GM03348 (cell line): ENCODE measurements at places on chromosomes 2 and 18.

- no peak for DNase-seq
Measured at GRCh38 chr2:14615121-14615520, 17.4 kb upstream of the LRATD1 start.

DNA sequence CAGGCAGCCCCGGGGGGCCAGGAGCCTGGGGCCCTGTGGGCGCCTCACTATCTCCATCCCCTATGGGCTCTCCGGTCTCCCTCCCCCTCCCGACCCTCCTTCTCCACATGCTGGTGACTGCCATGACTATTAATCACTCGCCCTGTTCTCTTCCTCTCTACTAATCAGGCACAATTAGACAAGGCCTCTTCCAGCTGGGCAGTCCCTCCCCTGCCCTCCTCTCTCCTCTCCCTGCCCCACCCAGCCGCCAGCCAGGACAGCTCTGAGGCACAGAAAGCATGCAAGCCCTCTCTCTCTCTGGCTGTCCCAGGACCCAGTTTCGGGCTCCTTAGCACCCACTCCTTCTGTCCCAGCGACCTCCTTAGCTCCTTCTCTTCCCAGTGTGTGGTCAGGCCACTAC is 5.8 kb downstream of the ASIC4 start:
- DNase-seq: no peak

GRCh38 chr2:632471-632870 is 44.7 kb downstream of the TMEM18 start:
- DNase-seq: no peak

DNA sequence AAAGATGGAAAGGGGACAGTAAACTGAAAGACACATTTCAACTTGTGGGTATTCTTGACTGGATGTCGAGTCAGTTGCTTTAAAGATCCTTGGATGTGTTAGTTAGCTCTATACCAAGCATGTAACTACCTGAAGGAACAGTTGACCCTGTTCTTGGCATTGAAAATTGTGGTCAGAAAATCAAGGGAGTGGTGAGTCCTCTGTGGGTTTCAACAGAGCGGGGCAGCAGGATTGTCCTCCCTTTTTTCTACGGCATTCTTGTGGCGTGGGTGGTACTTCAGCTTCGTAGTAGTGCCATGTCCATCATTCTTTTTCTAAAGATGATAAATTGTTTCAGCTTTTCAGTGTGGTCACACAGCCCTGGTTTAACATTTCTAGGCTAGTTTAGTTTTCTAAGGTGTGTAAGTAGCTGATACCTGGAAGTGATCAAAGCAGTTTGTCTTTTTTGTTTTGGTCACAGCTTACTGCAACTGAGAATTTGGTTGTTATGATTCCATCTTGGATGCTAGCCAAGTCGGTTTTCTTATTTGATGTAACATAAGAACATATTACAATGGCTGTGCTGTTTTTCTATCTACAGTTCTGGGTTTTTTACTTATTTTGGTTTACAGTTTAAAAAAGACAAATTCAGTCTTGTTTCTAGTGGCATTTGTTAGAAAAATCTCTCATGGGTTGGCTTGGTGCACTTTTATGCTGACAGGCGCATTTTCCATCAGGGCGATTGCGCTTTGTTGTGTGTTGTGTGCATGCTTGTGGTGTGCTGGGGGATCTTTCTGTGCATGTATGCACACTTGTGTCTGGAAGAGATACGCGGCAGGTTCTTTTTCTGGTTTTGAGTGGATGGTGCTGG is 84.7 kb downstream of the ZNF407 start:
- DNase-seq: no peak

DNA sequence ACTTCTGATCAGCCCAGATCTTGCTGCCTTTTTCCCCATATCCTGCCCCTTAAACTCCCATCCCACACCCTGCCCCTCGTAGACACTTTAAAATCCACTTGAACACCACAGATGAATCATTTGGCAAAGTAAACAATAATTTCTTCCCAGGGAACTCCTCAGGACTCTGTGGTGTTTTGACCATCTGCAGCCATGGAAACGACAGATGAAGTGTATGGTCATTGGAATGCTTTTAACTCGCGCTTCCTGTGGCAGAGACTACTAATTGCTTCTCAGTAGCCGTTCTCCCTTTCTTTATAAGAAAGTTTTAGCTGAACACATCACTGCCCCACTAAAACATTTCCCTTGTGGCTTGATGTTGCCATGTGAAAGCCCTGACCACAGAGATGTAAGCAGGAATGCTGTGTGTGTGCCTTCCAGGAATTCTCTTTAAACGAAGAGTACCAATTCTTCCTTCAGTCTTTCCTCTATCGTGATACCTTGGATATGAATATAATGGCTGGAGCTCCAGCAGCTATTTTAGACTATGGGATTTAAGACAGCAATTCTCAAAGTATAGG is 92.7 kb upstream of the PARD3B start:
- DNase-seq: peak; percentile 86

DNA sequence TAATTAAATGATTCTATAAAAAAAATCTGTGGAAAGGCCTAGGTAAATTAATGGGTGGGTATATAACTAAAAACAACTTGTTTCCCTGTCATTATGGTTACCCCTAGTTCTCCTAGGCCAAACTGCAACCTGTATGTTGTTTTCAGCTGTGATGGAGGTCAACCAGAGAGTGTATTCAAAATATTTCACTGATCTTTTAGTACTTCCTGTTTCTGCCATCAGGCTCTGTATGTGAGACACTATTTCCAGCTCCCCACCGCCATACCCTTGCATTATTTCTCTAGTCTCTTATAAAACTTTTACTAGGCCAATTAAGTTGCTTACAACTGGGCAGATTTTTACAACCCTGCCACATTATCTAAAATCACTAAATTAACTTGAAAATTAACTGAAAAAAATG is 21.0 kb upstream of the CDKL4 start:
- no peak for DNase-seq

GRCh38 chr18:26717123-26717719 is 148.3 kb downstream of the AQP4 start:
- DNase-seq: no peak

- no peak for DNase-seq
Measured at GRCh38 chr18:65975536-65975935, 224.7 kb downstream of the CDH7 start.

DNA sequence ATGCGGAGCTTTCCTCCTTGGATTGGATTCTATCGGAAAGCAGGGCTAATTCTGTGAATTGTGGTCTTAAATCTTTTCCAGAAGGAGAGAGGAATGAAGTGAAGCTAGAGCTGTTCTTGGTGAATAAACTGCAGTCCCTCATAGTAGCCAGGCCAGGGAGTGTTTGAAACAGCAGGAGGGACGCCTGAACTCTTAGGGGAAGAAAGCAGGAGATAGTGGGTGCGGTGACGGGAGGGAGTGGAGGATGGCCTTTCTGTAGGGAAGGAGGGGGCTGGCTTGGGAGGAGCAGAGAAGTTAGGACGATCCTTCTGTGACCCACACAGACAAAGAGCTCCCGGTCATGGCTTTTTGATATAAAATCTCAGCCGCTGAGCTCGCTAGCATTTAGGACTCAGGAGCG is 47.5 kb upstream of the KCNF1 start:
- no peak for DNase-seq

- DNase-seq: no peak
Measured at GRCh38 chr2:165699946-165700345, 94.1 kb downstream of the GALNT3 start.

GRCh38 chr2:190959911-190960788 is 53.8 kb downstream of the STAT1 start:
- no peak for DNase-seq

GRCh38 chr2:69975136-69975852 is 13.9 kb upstream of the ASPRV1 start:
- no peak for DNase-seq

- no peak for DNase-seq
Measured at GRCh38 chr2:64062840-64063239, 43.6 kb upstream of the VPS54 start.

- no peak for DNase-seq
Measured at GRCh38 chr2:28071221-28071620, 180.7 kb downstream of the BABAM2 start.

GRCh38 chr18:29259838-29260237 is 1082.9 kb upstream of the CDH2 start:
- DNase-seq: peak; percentile 5

DNA sequence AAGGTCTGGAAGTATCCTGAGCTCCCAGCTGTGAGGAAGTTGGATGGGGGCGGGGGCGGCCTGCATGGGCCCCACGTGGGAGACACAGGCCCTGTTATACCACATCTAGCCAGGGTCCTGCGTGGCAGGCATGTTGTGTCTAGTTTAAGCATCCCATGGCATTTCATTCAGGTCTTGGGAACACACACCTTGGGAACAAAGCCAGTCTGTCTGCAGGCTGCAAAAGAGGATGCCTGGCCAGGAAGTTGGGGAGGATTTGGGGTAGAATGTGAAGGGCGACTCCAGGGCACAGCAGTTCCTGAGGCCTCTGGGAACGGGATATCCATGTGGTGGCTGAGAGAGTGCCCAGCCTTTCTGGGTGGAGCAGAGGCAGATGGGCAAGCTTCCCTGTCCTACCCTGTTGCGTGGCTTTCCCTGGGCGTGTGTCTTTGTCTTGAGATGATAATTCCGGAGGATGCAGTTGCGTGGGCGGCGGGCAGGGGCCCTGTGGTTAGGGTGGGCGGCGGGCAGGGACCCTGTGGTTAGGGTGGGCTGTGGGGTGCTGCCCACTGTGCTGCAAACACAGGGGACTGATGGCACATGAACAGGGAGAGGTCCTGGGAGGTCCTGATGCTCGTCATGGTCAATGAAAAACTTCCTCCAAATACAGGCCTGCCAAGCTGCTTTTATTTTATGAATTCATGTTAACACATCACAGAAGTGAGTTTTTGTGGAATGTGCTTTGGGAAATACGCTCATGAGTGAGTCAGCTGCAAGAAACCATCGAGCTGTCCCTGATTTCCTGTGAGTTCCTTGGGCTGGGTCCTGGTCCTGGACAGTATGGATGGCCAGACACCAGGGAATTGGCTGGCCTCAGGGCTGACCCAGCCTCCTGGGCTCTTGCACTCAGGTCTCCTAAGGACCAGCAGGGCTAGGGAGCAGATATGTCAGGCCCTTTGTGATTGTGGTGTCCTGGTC is 90.0 kb upstream of the HS6ST1 start:
- DNase-seq: peak; percentile 90

DNA sequence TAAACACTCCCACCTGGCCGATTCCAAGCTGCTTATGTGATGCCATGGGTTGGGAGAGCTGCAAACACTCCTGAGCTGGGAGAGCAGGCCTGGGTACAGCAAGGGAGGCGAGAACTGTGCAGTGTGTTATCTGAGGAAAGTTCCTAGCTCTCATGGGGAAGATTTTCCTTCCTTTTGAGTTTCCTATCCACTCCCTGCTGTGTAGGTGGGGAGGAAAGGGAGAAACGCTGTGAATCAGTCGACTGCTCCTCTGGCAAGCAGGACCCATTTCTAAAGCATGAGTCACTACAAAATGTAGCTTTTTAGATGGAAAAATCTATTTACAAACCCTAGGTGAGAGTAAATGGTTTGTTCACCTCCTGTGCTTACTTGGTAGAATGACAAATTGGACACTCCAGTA is 80.4 kb downstream of the SH3RF3 start:
- peak; percentile 88 for DNase-seq

DNA sequence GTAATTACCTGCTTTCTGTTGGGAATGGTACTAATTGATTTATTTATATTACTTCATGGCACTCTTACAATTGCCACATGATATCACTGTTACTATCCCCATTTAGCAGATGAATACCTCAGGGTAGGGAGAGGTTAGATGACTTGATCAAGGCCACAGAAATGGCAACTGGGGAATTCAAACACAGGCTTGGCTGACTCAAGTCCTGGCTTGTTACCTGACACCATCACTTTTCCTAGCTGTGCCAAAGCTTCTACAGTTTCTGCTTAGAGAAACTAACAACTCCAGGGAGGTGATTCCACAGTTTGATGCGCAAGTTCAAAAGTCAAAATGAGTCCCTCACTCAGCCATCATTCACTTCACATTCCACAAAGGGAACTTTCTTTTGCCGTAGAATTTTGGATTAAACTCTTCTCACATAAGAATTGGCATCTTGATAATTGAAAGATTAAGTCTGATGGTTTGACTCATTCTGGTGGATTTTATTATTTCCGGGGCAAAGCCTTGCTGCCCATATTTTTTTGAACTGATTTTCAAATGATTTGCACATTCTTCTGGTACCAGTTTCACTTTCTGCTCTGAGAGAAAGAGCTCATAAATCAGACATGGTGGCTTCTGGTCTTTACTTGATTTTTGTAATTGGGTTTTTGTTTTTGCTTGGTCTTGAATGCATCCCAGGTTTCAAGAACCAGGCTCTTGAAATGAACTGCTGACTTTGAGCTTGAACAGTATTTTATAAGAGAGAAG is 656.8 kb downstream of the BCL11A start:
- DNase-seq: no peak

DNA sequence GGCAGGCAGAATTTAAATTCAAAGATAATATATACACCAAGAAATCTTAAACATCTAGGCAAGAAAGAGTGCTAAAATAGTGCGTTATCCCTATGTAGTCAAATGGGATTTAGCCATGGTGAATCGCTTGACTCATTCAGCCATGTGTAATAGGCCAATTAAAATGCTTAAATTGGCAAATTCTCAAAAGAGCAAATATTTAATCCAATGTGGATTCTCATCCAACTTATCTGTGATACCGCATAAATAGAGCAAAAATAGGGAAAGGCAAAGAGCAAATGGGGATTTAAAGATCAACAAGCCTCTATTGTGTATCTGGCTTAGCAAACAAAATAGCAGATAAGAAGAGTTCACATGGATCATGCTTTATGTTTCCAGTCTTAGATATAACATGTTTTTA is 123.2 kb upstream of the RPRM start:
- no peak for DNase-seq

- no peak for DNase-seq
Measured at GRCh38 chr18:66344227-66344626, 259.7 kb downstream of the CDH19 start.

GRCh38 chr2:69087912-69088240 is 74.9 kb downstream of the ANTXR1 start:
- peak; percentile 51 for DNase-seq

GRCh38 chr2:223026357-223027110 is 25.5 kb upstream of the KCNE4 start:
- peak; percentile 43 for DNase-seq

GRCh38 chr2:29322011-29322410 is 206.8 kb downstream of the CLIP4 start:
- peak; percentile 34 for DNase-seq

DNA sequence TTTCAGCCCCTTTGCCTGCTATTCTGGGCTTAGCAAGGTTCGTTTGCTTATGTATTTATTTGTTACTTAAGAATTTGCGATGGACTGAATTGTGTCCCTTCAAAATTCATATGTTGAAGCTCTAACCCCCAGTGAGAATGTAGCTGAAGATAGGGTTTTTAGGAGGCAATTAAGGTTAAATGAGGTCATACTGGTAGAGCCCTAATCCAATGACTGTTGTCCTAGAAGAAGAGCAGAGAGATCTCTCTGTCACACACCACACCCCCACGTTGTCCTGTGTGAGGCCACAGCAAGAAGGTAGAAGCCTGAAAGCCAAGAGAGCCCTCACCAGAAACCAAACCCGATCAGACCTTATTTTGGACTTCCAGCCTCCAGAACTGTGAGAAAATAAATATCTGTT is 66.7 kb downstream of the KIAA1328 start:
- DNase-seq: no peak
